ENCODE measurements at places on chromosomes 11 and 22.
A peak's percentile ranks its signal among the peaks of the same experiment; 100 is the strongest.

- no peak for DNase-seq
Observed at GRCh38 chr11:114354076-114354475, 46.2 kb downstream of the C11orf71 start.

DNA sequence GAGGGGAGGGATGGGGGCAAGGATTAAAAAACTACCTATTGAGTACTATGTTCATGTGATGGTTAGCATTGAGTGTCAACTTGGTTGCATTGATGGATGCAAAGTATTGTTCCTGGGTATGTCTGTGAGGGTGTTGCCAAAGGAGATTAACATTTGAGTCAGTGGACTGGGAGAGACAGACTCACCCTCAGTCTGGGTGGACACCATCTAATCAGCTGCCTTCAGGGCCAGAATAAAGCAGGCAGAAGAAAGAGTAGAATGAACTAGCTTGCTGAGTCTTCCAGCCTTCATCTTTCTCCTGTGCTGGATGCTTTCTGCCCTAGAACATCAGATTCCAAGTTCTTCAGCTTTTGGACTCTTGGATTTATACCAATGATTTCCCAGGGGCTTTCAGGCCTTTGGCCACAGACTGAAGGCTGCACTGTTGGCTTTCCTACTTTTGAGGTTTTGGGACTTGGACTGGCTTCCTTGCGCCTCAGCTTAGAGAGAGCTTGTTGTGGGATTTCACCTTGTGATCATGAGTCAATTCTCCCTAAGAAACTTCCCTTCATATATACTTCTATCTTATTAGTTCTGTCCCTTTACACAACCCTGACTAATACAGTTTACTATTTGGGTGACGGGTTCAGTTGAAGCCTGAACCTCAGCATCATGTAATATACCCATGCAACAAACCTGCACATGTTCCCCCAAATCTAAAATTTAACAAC is 70.2 kb downstream of the MTNR1B start:
- no peak for DNase-seq

DNA sequence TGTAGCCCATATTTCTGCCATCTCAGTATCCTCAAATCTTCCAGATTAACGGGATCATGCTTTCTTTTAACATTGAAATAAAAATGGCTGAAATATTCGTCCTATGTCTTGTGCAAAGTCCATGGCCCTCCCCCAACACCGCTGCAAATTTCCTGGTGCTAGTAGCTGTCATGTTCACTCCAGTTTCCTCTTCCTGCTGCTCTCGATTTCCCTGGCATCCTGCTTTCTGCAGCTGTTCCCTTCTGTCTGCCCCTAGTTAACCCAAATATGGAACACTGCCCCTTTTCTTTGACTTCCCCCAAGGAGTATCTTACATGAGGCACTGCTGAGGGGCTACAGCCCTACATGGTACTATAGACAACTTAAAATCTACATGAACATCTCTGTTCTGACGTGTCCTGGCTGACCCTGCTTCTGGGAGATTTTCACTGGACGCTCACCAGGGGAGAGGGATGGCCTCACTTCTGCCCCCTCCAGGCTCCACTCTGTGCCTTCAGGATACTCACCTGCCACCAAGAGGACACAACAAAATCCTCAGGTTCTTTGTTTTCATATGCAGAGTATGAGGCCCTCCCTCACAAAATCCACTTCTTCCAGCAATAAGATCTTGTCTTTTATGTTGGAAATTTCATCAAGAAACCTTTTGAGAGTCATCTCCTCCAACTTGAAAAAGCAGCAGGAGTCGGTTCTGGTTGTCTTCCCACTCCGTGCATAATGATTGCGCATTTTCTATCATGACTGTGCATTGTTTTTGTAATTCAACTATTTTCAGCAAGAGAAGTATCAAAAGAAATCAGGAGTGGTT is 29.5 kb upstream of the SCUBE2 start:
- peak; percentile 80 for DNase-seq

GRCh38 chr11:74135127-74135840 is 35.5 kb downstream of the C2CD3 start:
- no peak for DNase-seq

GRCh38 chr11:84300092-84300491 is 1013.9 kb upstream of the CCDC90B start:
- DNase-seq = no peak

GRCh38 chr11:541433-541885 is 4.1 kb downstream of the LRRC56 start:
- no peak for DNase-seq

DNA sequence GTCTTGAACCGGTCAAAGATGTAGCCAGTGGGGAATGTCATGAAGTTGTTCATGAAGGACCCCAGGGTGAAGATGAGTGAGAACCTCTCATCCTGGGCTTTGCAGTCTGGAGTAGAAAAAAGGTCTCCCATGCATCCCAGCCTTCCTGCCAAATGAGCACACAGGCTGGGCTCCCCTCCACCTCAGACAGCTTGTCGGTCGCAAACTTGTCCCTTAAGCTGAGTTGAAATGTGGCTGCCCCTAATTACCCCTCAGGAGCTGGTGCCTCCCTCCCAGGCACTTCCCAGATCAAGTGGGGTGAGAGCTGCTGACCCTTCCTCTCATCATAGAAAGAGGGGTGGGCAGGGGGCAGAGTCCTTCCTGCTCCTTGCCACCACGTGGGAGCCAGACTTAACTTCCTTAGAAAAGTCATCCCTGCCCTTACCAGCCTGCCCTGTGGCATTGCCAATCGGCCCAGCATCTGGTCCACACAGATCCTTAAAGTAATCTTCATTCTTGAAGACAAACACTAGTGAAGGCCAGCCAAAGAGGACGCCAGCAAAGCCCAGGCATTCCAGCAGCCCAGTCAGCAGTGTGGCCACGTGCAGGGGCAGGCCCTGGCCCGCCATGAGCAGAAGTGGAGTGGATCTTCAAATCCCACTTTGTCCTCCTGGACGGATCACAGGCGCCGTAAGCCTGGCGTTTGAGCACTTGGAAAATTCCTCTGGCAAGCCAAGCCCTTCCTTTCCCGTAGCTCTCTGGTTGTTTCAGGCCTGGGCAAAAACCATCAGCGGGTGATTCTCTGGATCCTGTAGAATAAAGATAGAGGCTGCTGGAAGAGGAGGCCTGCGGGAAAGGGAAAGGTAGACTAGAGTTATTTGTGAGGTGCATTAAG is 1.1 kb downstream of the SLC43A3 start:
- peak; percentile 18 for DNase-seq

GRCh38 chr11:77435972-77436371 is 37.9 kb downstream of the PAK1 start:
- DNase-seq = no peak
